ENCODE measurements at places on chromosomes 7 and 10. TPM values are rescaled to one million over a fixed set of nuclear protein-coding genes. Genes with fewer than 3 reads are reported as not detected.

OR13A1 gene
- total RNA-seq = not detected

MKI67 gene
- 4.4 TPM for total RNA-seq

ADARB2 gene
- not detected for total RNA-seq

THSD7A gene
- 0.94 TPM for total RNA-seq

CYP2C8 gene
- not detected for total RNA-seq

UNC5B gene
- 61.5 TPM for total RNA-seq

MNX1 gene
- total RNA-seq = not detected

IFIT3 gene
- total RNA-seq = 16.1 TPM

ATP6V0A4 gene
- not detected for total RNA-seq

HOXA2 gene
- not detected for total RNA-seq

EPHB6 gene
- total RNA-seq = 74.3 TPM

SFTPA1 gene
- total RNA-seq = not detected

HMX2 gene
- not detected for total RNA-seq

ADAP1 gene
- total RNA-seq = 1.2 TPM

GPR85 gene
- total RNA-seq = 0.39 TPM

STRA8 gene
- total RNA-seq = not detected

CNNM1 gene
- total RNA-seq = 0.05 TPM

SOSTDC1 gene
- not detected for total RNA-seq
